Hepatocyte (in vitro differentiated cells): ENCODE measurements at places on chromosomes 13 and 19. TPM values are rescaled to one million over a fixed set of nuclear protein-coding genes. Genes with fewer than 3 reads are reported as not detected.

Gene PGLYRP2
- total RNA-seq: 0.16 TPM in 1 of 2 replicates, not detected in the other

Gene PDX1
- total RNA-seq: 0.20 and 1.3 TPM in 2 replicates

Gene OR7A5
- not detected in 2 replicates for total RNA-seq

Gene LILRB3
- 0.24 TPM in 1 of 2 replicates, not detected in the other for total RNA-seq

DNA sequence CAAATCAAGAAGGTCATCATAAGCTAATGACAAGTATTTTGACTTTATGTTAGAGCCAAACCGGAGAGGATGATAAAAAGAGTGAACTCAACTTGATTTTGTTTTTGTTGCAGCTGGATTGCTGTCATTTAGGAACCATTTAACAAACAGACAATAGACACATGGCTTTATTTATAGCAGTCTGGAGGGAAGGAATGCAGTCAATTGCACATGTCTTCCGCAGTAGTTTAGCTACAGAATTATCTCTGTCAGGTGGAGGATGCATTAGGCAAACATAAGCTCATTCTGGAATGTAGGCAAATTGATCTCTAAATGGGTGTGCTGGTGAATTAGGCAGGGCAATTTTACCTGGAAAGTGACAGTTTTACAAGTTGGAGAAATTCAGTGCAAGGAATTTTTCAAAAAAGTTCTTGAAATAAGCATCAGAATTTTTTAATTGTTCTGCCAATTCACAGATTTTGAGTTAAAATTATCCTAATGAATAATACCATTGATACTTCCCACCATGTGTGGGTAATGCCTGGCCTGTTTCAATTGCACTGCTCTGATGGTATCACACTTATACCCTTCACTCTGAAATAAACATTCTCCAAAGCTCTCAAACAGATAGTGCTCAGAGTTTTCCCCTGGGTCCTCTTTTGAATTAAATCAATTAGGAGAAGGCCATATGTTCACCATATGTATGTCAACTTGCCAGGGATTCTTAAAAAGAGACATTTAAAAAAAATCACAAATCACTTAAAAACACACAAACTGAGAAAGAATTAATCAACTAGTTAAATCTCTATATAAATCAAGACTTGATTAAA is 318.3 kb downstream of the NDFIP2 start:
- H3K4me3 ChIP-seq: no peak overlapping the region
- DNase-seq: no peak
- H3K27ac ChIP-seq: no peak overlapping the region
- no peaks in the 10 kb centered on the region for H3K36me3 ChIP-seq
- H3K4me1 ChIP-seq: no peaks in the 10 kb centered on the region

- peaks cover 10% of the 10 kb centered on the region for H3K4me1 ChIP-seq
- H3K27ac ChIP-seq: no peak overlapping the region
- no peaks in the 10 kb centered on the region for H3K27me3 ChIP-seq
- DNase-seq: no peak
- no peaks in the 10 kb centered on the region for H3K36me3 ChIP-seq
These were observed 360.6 kb downstream of the TDRD3 start for GRCh38 chr13:60757501-60758215.

- no peak for DNase-seq
- peak overlapping the region; percentile 65 for H3K27ac ChIP-seq
- H3K27me3 ChIP-seq: no peaks in the 10 kb centered on the region
- peaks cover 6% of the 10 kb centered on the region for H3K4me1 ChIP-seq
- H3K36me3 ChIP-seq: no peaks in the 10 kb centered on the region
- H3K4me3 ChIP-seq: no peak overlapping the region
These were observed 2.5 kb downstream of the NUDT15 start for GRCh38 chr13:48040049-48040448.

- no peak for DNase-seq
- H3K27me3 ChIP-seq: no peaks in the 10 kb centered on the region
- no peaks in the 10 kb centered on the region for H3K4me1 ChIP-seq
- no peak overlapping the region for H3K4me3 ChIP-seq
These were observed 29.6 kb upstream of the CEACAM21 start for GRCh38 chr19:41546386-41546789.

GRCh38 chr19:55423225-55424005 is 15.8 kb upstream of the UBE2S start:
- no peak overlapping the region for H3K27ac ChIP-seq
- H3K4me3 ChIP-seq: no peak overlapping the region
- no peaks in the 10 kb centered on the region for H3K4me1 ChIP-seq
- no peaks in the 10 kb centered on the region for H3K27me3 ChIP-seq
- DNase-seq: no peak

- H3K4me1 ChIP-seq: peaks cover 25% of the 10 kb centered on the region
- no peak for DNase-seq
- peak overlapping the region; percentile 68 for H3K27ac ChIP-seq
- no peak overlapping the region for H3K4me3 ChIP-seq
These were observed 3.3 kb downstream of the ZNF444 start for GRCh38 chr19:56144376-56144775.

- H3K27me3 ChIP-seq: no peaks in the 10 kb centered on the region
- no peak overlapping the region for H3K4me3 ChIP-seq
- H3K27ac ChIP-seq: no peak overlapping the region
- H3K4me1 ChIP-seq: no peaks in the 10 kb centered on the region
These were observed 4.6 kb upstream of the SIGLEC10 start for GRCh38 chr19:51422053-51422448.
